Activated T-helper 9 cell treated with anti-CD3 and anti-CD28 coated beads, Interleukin-2, amount 50 U/mL, for 16 hours (primary cell): ENCODE measurements at places on chromosomes 4 and X.

GRCh38 chrX:9302381-9302780, 162.5 kb upstream of the TBL1X start:
- no peak for DNase-seq

- DNase-seq: peak; percentile 1
These were observed 717 bp downstream of the EDA start for GRCh38 chrX:69616457-69617203.

GRCh38 chr4:52588097-52588496, 71.0 kb downstream of the USP46 start:
- no peak for DNase-seq

- DNase-seq: no peak
These were observed 146.2 kb upstream of the JADE1 start for GRCh38 chr4:128663325-128663724.

GRCh38 chr4:5517372-5517771, 191.0 kb downstream of the EVC2 start:
- DNase-seq: no peak

GRCh38 chr4:173194157-173194556, 25.5 kb downstream of the GALNT7 start:
- no peak for DNase-seq

- DNase-seq: peak; percentile 42
These were observed at the start of gene RBM41 for GRCh38 chrX:107118322-107119147. TSS of gene RBM41 (minus strand) at chrX:107118822. CDS start at chrX:107118773, 49 bp downstream.

- DNase-seq: peak; percentile 60
These were observed 44.5 kb downstream of the FGFRL1 start for GRCh38 chr4:1055721-1056590.

DNA sequence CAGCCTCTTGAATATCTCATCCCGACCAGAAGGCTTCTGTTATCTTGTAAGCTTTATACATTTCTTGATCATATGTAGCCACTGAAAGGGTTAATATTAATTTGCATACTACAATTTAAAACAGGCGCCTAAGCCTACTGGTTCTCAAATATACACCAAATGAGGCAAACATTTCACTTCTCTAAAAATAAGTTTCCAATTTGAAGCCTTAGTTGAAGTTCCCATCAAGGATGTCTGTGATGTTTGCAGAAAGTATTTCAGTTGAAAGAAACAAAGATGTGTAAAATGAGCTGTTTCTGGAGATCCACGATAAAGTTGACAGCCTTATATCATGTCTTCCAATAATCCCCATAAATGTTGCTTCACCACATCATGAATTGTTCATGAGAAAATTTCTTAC, 70.6 kb downstream of the KIT start:
- no peak for DNase-seq

DNA sequence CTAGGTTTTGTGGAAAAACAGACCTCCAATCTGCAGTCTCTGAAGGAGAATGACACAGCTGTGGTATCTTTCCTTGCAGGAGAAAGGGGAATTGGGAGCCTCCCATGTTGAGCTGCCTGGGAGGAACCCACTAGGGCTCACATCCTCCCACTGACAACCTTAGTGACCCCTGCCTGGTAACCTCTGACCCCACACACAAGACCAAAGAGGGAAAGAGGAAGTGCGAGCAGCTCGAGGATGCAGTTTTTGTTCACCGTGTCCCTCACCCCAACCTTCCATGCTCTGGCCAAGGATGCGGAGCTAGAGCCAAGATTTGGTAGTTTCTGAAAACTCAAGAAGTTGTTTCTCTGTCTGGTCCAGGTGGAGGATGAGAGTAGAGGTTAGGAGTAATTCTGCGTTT, 5.4 kb upstream of the ZXDA start:
- DNase-seq: no peak

DNA sequence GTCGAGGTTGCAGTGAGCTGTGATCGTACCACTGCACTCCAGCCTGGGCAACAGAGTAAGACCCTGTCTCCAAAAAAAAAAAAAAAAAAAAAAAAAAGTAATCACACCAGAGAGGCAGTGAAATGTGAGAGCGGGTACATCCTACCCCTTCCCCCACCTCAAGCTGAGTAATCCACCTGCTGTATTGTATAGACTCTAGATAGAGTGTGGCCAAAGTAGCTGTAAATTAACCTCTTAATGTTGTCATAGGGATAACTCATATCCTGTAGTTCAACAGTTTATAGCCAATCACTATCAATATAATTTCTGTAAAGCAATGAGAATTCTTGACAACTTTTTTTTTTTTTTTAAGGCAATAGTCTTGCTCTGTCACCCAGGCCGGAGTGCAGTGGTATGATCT, 30.8 kb downstream of the TNIP2 start:
- no peak for DNase-seq

DNA sequence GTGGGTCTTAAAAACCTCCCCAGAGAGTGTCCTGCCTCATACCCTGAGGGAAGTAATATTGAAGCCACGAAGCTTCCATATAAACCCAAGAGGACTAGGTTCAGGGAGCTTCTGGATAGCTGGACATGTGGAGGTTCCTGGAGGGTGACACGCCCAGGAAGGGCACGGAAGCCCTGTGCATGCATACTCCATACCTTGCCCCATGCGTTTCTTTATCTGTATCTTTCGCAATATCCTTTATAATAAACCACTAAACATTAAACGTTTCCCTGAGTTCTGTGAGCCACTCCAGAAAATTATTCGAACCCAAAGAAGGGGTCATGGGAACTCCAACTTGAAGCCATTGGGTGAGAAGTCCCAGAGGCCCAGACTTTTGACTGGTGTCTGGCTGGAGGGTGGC, 45.7 kb upstream of the HPF1 start:
- DNase-seq: no peak

DNA sequence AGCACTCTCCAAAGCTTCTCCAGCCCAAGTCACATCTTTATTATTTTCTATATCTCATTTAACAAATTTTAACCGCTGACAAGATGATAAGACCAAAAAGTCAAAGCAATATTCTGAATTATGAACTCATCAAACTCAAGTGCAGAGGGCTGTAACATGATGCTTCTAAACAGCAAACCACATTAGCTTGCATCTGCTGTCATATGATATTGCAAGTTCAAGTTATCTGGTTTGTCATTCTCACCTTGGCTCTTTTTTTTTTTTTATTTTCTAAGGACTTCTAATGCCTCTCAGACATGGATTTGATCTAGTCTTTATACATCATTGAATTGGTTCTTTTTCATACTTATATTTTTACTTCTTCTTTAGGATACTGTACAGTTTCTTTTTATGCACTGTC, 93.4 kb downstream of the SLC10A7 start:
- no peak for DNase-seq

DNA sequence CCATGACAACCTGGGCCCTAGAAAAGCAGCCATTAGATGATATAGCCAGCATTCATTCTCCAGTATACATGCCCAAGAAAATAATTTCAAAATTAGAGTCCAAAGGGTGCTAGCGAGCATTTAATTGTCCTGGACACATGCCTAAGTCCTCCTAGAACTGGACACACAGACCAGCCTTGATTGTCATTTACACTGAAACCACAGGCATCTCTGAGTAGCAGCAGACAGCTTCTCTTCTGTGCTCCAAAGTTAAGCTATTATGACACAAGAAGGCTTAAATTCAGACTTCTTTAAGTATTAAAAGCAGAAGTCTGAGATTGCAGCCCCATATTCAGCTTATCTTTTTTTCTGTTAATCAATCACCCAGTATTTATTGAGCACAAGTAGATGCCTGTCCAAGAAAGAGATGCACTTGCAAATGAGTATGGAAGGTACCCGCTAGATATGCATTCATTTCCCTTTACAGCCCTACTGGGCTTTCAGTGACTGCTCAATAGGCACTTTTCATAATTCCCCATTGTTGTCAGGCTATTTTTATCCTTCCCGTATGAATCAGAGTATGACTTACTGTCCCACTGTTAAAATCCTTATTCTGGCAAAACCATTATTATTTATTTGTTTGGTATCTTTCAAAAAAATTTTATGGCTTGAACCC, 374.1 kb downstream of the FBXW7 start:
- no peak for DNase-seq

GRCh38 chr4:181796502-181796901, 446.7 kb upstream of the TENM3 start:
- no peak for DNase-seq

DNA sequence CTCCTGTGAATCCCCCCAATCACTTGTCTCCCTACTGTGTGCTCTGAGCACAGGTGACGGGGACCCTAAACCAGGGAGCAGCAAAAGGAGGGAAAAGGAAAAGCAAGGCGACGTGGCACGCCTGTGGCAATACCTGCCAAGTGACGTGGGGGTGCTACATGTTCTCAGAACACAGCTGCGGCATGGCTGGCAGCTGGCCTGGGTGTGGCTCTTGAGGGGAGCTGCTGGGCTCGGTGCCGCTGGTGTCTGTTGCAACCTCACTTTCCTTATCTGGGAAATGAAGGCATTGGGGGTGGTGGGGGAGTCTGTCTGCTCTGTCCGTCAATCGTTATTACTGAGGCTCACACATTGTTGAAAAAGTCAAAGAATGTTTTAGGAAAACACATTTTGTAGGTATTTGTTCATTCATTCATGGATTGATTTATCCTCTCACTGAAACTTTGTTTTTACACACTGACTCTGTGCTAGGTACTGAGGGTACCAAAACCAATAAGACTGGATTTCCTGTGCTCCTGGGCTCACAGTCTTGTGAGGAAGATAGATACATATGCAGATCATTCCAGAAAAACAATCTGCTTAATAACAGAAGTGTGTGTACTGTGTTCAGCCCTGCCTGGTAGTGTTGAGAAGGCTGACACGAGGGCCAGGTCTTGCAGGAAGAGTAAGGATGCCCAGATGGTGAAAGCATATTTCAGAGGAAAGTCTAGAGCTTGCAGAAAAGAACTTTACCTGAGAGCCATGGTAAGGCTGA, 217.6 kb downstream of the PTTG2 start:
- peak; percentile 20 for DNase-seq

- DNase-seq: no peak
These were observed 207.4 kb upstream of the MAOA start for GRCh38 chrX:43448688-43449087.
